ENCODE measurements at places on chromosomes 1 and 21.

GRCh38 chr1:89692601-89693521 is 59.9 kb downstream of the LRRC8C start:
- DNase-seq: no peak

GRCh38 chr1:23736437-23737134 is 6.7 kb upstream of the ELOA start:
- DNase-seq: peak; percentile 70

GRCh38 chr1:19582318-19582717 is 61.8 kb upstream of the NBL1 start:
- peak; percentile 88 for DNase-seq

- DNase-seq: no peak
Measured at GRCh38 chr21:16117331-16117730, 387.5 kb downstream of the USP25 start.

DNA sequence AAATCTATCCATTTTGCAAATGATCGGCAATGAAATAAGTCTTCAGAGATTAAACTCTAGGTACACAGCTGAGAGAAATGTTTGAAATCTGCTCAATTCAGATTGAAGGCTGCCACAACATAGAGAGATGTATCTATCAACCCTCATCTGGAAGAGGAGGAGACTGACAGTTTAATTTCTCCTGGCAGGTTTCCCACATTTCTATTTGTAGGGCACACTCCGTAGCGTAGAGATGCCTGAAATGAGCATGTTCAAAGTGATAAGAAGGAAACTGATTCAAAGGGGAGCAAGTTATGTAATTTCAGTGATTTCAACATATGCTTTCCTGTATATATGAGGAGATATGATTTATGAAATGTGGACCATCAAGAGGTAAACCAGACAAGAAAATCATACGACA is 44.1 kb downstream of the NIBAN1 start:
- DNase-seq: no peak

Data from activated T-cell treated with anti-CD3 and anti-CD28 coated beads, Interleukin-2, amount 50 U/mL, for 72 hours (primary cell).